Activated naive CD8-positive, alpha-beta T cell treated with anti-CD3 and anti-CD28 coated beads, Interleukin-2, amount 10 ng/mL, durations not matched to agents 7 days and 5 days (primary cell): ENCODE measurements at places on chromosomes 4 and X. TPM values are rescaled to one million over a fixed set of nuclear protein-coding genes. Genes with fewer than 3 reads are reported as not detected.

Gene PCDH10
- not detected for total RNA-seq

Gene ABCB7
- total RNA-seq = 26.3 TPM

Gene EVC
- total RNA-seq = 0.68 TPM

Gene GK
- 13.2 TPM for total RNA-seq

Gene CFP
- total RNA-seq = 14.1 TPM

Gene FGF13
- total RNA-seq = not detected

Gene CCDC110
- 0.19 TPM for total RNA-seq

Gene FAM241A
- total RNA-seq = 2.0 TPM

Gene GRSF1
- total RNA-seq = 61.0 TPM

- DNase-seq = no peak
These were observed 733.7 kb upstream of the FRG1 start for GRCh38 chr4:189206953-189207352.

GRCh38 chrX:119391279-119391678 is 7.9 kb upstream of the SLC25A43 start:
- no peak for DNase-seq

DNA sequence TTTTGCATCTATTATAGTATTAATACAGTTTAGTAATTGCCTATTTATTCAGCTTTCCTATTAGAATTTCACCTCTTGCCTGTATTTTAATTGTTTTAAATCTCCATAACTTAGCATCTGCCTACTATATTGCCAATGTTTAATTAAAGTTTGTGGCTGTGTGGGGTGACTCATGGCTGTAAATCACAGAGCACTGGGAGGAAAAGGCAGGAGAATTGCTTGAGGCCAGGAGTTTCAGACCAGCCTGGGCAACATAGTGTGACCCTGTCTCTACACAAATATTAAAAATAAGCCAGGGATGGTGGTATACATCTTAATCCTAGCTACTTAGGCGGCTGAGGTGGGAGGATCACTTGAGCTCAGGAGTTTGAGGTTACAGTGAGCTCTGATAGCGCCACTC is 14.5 kb upstream of the CCSER1 start:
- no peak for DNase-seq

GRCh38 chrX:94400488-94400887 is 726.5 kb downstream of the FAM133A start:
- DNase-seq = no peak

DNA sequence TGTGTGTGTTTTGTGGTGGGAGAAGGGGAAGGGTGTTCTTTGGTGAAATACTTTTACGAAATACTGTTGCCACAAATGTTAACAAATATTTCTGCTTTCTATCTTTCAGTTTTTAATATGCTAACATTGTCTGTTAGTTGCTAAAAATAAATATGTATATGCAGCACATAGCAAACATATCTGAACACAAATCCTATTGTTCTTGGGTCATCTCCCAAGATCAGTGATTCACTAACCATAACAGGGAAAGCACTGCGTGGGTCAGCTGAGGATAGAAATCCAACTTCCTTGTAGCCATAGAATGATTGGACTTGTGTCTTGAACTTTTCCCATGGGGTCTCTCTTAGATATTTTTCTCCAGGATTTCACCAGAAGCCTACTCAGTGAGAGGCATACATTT is 250.3 kb upstream of the FAM47A start:
- DNase-seq = no peak

DNA sequence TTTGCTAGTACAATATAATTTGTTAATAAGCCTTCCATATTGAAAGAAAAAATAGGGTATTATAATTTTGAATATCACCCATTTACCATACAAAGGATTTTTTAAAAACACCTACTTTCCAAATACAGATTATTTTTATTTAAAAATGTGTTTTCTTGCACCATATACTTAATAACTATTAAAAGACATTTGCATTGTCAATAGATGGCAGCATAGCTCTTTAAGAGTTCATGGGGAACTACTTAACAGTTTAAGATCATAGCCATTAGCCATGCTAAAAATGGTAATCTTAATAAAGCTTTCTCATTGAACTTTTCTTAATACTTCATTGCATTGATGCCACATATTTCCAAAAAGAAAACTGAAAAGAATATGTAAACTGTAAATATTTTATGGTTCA is 1995.9 kb downstream of the C4orf33 start:
- no peak for DNase-seq

- no peak for DNase-seq
These were observed 111.8 kb downstream of the TMEM144 start for GRCh38 chr4:158322109-158322508.

GRCh38 chr4:45475548-45475947 is 648.3 kb downstream of the GABRG1 start:
- DNase-seq = no peak

- no peak for DNase-seq
These were observed 3.8 kb downstream of the TET2 start for GRCh38 chr4:105150503-105150902.

DNA sequence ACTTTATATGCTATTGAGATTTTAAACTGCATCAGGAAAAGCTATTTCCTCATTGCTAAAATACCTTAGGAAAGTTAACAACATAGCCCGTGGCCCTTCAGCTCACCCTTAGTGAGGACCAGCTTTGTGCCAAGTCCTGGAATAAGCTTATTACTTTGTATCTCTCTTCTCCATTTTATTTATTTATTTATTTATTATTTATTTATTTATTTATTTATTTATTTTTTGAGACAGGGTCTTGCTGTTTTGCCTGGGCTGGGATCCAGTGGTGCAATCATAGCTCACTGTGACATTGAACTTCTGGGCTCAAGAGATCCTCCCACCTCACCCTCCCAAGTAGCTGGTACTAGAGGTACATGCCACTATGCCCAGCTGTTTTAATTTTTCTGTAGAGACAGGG is 6.3 kb downstream of the RHOXF1 start:
- DNase-seq = no peak

- no peak for DNase-seq
These were observed 14.5 kb upstream of the ABCG2 start for GRCh38 chr4:88172987-88173386.

DNA sequence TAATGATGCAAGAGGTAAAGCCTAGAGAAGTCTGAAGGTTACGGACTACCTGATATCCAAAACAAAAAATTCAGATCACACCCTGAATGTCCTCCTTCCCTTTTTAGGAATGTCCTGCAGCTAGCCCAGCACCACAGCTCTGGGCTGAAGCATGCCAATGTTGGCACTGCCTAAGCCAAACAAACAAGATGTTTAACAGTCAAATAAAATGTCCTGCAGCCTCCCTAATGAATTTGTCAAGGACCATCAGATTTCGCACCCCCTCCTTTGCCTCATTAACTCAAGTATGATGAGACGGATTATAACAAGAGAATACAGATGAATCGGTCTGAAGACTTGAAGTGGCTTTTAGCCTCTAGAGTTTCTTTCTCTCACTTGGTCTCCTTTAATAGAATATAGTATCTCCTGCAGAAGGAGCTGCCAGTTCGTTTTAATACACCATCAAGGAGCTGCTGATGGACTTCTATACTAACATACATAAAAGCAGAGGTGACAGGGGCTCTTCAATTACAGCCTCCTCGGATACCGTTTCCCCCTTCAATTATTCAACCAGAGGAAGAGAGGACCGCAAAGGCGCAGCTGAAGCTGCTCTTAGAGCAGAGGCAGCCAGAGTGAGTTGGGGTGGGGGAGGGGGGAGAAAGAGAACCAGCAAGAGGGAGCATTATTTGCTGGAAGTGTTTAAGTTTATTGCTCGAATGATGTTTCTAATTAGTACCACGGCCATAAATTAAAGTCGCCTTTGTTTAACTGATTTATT is 3.0 kb upstream of the MAB21L2 start:
- DNase-seq = no peak

GRCh38 chrX:76555816-76556215 is 128.3 kb downstream of the MAGEE1 start:
- DNase-seq = no peak

DNA sequence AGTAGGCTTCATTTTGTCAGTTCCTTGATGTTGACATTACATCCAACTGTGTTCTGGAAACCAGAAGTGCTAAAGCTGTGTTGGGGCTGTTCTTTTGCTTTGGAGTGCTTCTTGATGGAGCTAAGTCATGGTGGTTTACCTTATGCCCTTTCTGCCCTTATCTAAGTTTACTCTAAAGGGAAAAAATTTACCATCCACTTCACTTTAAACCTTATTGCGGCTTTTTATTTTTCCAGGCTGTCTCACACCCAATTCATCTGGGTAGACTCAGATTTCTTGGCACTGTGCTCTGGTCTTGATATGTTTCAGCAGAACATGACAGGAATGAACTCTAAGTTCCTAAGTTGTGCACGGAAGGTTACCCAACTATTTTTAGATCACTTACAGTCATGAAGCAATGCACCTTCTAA is 104.7 kb upstream of the TTC29 start:
- DNase-seq = no peak

DNA sequence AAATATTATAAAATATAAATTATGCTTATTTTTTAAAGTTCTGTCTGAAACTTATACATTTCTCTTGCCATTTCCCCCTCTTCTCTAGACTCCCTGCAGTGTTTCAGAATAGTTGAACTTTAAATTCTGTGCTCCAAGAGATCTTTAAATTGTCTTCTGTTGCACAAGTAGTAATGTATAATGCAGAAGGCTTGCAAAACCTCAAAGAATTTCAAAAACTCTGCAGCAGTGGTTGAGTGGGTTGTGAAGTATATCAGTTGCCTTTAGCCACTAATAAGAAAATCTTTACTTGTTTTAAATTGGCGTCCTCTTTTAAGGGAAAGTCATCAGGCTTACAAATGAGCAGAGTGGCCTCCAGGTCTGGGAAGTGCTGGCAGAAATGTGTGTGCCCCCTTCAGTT is 1153.3 kb upstream of the PABPC4L start:
- DNase-seq = no peak

DNA sequence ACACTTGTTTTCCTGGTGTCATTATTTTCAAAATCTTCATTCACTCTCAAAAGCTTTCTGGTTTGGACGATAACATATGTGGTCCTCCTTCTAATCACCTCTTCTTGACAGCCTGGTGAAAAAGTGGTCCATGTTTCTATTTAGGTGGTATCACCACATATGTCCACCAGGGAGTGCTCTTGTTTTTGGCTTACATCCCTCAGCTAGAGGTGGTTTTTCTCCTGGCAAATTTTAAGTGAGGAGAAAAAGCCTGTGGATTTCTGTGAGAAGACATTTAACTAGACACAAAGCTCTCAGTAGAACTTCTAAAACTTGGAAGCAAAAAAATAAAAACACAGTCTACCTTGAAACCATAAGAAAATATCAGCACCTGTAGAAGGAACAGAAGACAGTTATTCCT is 58.0 kb upstream of the FRMPD4 start:
- DNase-seq = no peak

- no peak for DNase-seq
These were observed 702.5 kb downstream of the ARAP2 start for GRCh38 chr4:35541888-35542213.

GRCh38 chr4:113024388-113024787 is 25.1 kb upstream of the ANK2 start:
- no peak for DNase-seq

- DNase-seq = peak; percentile 42
These were observed 26.1 kb downstream of the ARHGEF6 start for GRCh38 chrX:136754651-136755050.

DNA sequence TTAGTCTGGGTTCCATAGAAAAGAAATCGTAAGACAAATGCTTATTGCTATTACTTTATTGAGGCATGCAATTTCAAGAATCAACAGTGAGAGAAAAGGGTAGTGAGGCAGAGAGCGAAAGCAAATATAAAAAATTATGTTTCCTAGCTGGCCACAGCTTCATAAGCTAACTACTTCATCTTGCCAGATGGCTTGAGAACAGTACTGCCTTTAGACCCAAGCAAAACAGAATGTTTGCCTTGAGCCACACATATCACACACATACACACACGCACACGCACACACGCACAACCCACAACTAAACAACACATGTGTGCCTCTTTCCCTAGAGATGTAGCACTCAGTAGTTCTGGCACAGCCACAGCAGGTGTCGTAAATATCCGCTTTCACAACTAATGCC is 31.6 kb upstream of the NR0B1 start:
- DNase-seq = no peak

GRCh38 chr4:102629673-102630072 is 128.5 kb downstream of the NFKB1 start:
- no peak for DNase-seq

DNA sequence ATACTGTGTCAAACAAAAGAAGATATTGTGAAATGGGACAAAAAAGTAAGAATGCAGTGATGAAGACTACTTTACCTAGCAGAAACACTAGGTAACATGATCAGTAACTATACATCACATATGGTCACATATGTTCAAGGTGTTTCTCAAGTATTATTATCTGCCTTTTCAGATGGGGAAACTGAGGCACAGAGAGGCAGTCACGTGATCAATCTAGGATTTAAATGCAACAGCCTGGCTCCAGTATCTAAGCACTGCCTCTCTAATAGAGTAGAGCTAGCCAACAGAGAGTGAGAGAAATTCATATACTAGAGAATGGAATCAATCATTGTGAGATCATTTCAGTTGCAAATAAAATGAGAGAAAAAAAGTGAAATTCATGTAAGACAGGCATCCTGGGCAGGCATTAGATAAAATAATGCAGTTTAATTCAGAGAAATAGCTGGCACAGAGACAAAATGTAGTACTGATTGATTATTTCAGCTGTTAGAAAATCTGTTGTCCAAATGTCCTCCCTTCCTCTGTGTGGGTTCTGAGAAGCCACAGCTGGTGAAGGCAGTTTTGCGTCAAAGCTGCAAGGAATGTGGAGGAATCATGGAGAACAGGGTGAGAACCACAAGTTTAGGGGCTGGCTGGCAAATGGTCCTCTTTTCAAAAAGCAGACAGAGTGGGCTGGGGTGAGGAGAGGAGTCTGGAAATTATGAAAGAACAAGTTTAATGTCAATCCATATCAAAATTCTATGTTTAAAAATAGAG is 26.0 kb downstream of the SMIM43 start:
- no peak for DNase-seq

DNA sequence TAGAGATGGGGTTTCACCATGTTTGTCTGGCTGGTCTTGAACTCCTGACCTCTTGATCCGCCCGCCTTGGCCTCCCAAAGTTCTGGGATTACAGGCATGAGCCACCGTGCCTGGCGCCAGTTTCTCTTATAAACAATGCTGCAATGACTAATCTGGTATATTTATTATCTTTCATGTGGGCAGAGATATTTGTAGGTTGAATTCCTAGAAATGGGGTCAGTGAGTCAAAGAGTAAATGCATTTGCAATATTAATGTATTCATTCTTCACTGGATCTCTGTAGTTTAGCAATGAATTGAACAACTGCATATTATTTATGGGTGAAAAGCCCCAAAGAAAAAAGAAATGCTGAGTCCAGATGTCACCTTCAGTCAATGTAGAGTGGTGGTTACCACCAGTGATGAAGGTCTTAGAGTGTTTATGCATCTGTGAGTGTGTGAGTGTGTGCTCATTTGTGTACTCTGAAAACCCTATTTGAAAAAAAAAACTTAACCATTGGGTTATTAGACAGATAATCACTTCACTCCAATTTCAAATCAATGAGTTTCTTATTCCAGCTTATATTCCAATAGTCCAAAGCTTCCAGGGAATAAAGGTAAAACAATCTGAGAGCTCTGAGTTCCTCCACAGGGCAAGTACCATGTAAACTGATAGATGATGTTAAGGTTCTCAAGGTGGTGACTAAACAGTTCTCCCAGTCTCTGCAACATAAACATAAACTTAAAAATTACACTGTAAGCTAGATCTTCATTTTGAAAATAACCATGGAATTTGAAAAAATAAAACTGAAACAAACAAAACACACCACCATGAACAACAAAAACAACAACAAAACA is 22.6 kb upstream of the CD38 start:
- DNase-seq = no peak

GRCh38 chr4:610411-611261 is 14.7 kb upstream of the PDE6B start:
- DNase-seq = no peak

GRCh38 chr4:128768373-128768996 is 41.0 kb upstream of the JADE1 start:
- DNase-seq = no peak
